Fibroblast of villous mesenchyme (primary cell): ENCODE measurements at places on chromosomes 13 and 19.

DNA sequence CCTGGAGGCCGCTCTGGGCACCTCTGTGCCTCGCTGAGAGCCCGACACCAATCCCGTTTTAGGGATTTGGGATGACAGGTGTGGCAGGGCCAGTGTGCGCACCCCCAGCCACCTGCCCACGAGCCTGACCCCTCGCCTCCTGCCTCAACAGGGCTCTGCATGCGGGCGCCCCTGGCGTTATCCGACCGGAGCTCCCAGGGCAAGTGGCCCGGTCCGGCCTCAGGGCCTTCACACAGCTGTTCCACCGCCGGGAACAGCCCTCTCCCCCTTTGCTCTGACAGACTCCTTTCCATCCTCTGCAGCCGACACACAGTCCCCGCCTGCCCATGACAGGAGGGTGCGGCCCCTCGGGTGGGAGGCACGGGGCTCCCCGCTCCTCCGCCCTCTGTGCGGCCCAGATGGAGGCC lies 7.1 kb upstream of the WDR18 start:
- no peak for DNase-seq

DNA sequence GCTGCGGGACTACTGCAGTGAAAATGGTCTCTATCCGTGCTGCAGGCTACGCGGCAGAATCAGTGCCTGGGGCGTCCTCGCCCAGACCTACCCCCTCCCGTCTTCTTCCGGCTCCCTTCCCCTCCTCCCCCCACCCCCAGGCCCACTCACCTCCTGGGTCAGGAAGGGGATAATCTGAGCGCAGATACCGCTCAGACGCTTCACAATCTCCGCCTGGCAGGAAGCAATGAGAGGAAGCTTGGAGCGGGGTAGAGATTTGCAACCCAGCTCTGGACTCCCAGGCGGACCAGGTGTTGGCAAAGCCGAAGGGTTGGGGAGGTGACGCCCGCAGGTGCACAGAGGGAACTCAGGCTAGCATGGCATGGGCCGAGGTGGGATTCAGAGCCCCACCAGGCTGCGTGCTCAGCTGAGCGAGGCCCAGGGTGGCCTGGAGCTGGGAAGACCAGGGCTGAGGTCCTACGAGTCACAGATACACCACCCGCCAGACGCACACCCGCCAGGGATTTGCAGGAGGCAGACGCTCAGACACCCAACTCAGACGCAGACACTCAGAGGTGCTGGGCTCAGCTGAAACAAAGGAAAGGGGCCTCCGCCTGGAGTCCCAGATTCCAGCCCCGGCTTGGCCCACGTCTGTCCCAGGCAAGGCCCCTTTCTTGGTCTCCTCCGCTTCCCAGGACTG lies 4.1 kb downstream of the TLE2 start:
- DNase-seq: no peak

DNA sequence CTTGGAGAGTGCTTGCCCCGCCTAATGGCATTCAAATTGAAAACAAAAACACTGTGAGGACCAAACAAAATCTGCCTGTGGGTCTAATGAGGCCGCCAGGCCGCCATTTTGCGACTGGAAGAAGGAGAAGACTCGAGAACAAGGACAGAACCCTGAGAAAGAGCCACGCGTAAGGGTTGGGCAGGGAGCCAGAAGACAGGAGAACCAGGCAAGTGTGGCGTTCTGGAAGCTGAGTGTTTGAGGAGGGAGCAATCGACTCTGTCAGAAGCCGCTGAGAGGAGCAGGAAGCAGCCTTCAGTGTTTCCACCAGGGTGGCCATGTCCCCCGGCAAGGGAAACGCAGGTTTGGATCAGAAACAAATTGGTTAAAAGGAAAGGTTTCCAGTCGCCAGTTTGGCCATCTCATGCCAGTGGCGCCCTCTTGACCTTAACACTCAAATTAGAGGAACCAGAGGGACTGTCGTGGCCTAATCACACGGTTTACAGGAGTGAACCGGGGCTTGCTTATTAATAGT lies 10.2 kb upstream of the PTOV1 start:
- no peak for DNase-seq

DNA sequence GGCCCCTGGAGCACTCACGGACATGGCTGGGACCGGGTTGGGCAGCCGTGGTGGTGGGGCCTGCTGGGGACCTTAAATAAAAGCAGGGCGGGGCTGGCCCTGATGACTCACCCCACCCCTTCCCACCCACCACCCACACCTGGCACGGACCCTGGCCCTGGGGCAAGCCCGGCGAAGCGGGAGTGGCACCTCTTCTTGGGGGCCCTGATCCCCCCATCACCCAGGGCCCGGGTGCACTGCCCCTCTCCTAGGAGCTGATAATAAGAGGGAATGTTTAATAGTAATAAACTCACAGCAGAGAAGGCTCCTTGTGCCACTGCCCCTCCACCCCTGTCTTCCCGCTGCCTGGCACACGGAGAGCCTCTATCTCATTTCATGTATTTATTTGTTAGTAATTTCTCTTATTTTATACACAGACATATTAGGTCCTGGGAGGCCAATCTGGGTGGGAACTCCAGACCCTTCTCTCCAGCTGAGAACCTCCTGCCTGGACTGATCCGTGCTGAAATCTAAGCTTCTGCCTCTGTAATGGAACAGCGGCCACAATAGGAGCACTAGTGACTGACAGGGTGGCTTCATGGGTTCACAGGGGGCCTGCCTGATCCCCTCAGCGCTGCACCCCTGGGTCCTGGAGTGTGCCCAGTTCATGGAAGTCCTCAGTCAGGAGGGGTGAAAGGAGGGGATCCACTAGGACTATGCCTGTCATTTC lies at the start of gene LGALS7:
Gene LGALS7 (minus strand): TSS at position 49 of the 709 bp plus-strand sequence. CDS start 25 bp downstream, at position 24.
- DNase-seq: no peak

GRCh38 chr13:26485786-26486185 lies 71.7 kb upstream of the WASF3 start:
- DNase-seq: no peak

DNA sequence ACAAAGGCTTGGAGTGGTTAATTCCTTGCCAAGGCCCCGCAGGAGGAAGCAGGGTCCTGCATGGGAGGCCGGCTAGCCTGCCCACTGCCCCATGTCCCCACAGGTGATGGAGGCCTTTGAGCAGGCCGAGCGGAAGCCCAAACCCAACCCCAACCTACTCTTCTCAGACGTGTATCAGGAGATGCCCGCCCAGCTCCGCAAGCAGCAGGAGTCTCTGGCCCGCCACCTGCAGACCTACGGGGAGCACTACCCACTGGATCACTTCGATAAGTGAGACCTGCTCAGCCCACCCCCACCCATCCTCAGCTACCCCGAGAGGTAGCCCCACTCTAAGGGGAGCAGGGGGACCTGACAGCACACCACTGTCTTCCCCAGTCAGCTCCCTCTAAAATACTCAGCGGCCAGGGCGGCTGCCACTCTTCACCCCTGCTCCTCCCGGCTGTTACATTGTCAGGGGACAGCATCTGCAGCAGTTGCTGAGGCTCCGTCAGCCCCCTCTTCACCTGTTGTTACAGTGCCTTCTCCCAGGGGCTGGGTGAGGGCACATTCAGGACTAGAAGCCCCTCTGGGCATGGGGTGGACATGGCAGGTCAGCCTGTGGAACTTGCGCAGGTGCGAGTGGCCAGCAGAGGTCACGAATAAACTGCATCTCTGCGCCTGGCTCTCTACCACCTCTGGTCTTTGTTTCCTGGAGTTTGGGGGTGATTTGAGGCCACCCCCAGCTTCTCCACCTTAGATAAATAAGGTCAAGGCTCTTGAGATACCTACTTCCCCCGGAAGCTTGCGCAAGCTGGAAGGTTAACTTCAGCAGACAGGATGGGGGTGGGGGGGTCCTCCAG lies 2.6 kb downstream of the B3GNT8 start:
- no peak for DNase-seq

GRCh38 chr19:38853214-38853613 lies 3.4 kb upstream of the HNRNPL start:
- no peak for DNase-seq
